ENCODE measurements at places on chromosomes 7 and 10. TPM values are rescaled to one million over a fixed set of nuclear protein-coding genes. Genes with fewer than 3 reads are reported as not detected.

DIP2C gene
- 2.7 TPM for total RNA-seq

GRCh38 chr7:47404010-47404409 is 177.9 kb downstream of the TNS3 start:
- DNase-seq: no peak

TLX1 gene
- not detected for total RNA-seq

GIMAP8 gene
- total RNA-seq: not detected

DNA sequence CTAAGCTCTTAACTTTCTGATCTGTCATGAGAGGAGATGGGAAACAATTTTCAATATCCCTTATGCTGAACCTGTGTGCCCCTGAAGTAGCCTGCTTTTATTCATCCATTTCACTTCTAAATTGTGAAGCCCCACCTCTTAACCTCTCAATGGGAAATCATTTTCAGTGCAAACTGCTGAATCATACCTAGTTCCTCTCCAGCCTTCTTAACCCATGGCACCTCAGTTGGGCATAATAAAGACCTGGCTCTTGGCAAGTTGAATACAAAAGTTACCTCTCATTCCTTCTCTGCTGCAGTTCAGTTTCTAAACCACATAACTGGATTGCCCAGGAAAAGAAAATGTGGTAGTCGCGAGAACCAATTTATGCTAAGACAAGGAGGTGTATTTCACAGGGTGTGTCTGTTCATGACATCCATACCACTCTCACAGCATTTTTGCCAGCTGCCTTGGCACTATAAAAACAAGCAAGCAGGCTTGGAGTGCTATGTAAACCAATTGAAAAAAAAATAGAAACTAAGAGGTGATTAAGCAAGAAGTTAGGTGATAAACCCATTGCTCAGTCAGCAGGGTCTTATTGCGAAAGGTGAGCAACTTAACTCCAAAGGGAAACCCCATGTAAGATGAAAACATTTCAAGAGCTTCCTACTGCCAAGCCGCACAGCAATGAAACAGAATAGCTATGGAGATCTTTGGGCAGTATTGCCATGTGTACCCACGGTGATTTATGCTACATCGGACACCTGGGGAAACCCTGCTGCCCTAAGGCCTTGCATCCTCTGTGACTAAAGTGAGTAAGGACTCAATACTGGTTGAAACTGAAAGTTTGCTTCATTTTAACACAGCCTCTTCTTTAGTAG is 57.0 kb upstream of the DKK1 start:
- peak; percentile 30 for DNase-seq

VSTM4 gene
- total RNA-seq: 9.5 TPM

DNA sequence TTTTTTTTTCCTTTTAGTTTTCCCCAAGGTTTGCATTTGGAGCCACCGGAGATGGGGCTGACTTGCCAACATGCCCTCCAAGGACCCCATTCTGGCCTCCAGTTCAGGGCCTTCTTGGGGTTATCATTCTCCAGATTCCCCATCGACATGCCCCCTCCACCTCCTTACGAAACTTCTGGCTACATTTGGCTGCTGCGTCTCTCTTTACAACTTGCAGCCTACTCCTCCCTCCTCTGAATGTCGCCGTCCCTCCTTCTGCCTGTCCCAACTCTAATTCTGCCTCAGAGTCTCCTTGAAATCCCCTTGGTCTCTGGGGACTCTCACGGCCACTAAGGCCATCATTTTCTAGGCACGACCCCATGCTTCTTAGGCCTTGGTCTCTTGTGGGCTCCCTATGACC is 72.2 kb upstream of the PODXL start:
- no peak for DNase-seq

GRCh38 chr7:154794147-154794780 is 208.7 kb downstream of the PAXIP1 start:
- peak; percentile 80 for DNase-seq
